ENCODE measurements at places on chromosomes 2 and 18. TPM values are rescaled to one million over a fixed set of nuclear protein-coding genes. Genes with fewer than 3 reads are reported as not detected.

TSGA10 gene
- 1.6 TPM for total RNA-seq

PAX8 gene
- 2.1 TPM for total RNA-seq

FLACC1 gene
- total RNA-seq, result not detected

TMEM37 gene
- 0.33 TPM for total RNA-seq

CDCA7 gene
- 22.5 TPM for total RNA-seq

PCARE gene
- total RNA-seq, result not detected

FOXD4L1 gene
- total RNA-seq, result not detected

SPRED2 gene
- 6.4 TPM for total RNA-seq

COL5A2 gene
- 28.7 TPM for total RNA-seq

CYTIP gene
- total RNA-seq, result not detected

MAP3K19 gene
- not detected for total RNA-seq

DNAJC5G gene
- total RNA-seq, result not detected

KIAA2012 gene
- not detected for total RNA-seq

COLEC12 gene
- 1.7 TPM for total RNA-seq

COL4A3 gene
- total RNA-seq, result not detected

HPCAL1 gene
- 212 TPM for total RNA-seq

MYL1 gene
- total RNA-seq, result not detected

TWIST2 gene
- 0.20 TPM for total RNA-seq

ABCB11 gene
- 0.05 TPM for total RNA-seq

GEN1 gene
- total RNA-seq, result 12.7 TPM

CTNNA2 gene
- total RNA-seq, result not detected

GAREM1 gene
- 0.53 TPM for total RNA-seq

SERPINB13 gene
- not detected for total RNA-seq

CAPN13 gene
- not detected for total RNA-seq

PJVK gene
- not detected for total RNA-seq

SIX3 gene
- total RNA-seq, result not detected

CCL20 gene
- total RNA-seq, result 6.5 TPM

LOXHD1 gene
- not detected for total RNA-seq

GRHL1 gene
- total RNA-seq, result 0.94 TPM

EVA1A gene
- total RNA-seq, result 78.1 TPM

LYG1 gene
- total RNA-seq, result not detected

POMC gene
- total RNA-seq, result 6.3 TPM

ORC2 gene
- total RNA-seq, result 14.6 TPM

CCDC141 gene
- 0.13 TPM for total RNA-seq
